ENCODE measurements at places on chromosomes 5 and 9. TPM values are rescaled to one million over a fixed set of nuclear protein-coding genes. Genes with fewer than 3 reads are reported as not detected.

The SHOC1 gene
- not detected for total RNA-seq

- no peak overlapping the region for H3K4me3 ChIP-seq
- H3K27me3 ChIP-seq: no peaks in the 10 kb centered on the region
- H3K36me3 ChIP-seq: no peaks in the 10 kb centered on the region
- no peak overlapping the region for H3K27ac ChIP-seq
- no peak for DNase-seq
Observed at GRCh38 chr5:80057921-80058320, 22.8 kb downstream of the THBS4 start.

The IRX2 gene
- 122 TPM for total RNA-seq

The SPZ1 gene
- not detected for total RNA-seq

The PTPN3 gene
- 2.2 TPM for total RNA-seq

- no peaks in the 10 kb centered on the region for H3K27me3 ChIP-seq
- DNase-seq: no peak
- H3K36me3 ChIP-seq: no peaks in the 10 kb centered on the region
- no peak overlapping the region for H3K4me3 ChIP-seq
- H3K4me1 ChIP-seq: no peaks in the 10 kb centered on the region
Observed at GRCh38 chr9:95733741-95734666, 141.5 kb upstream of the ERCC6L2 start.

DNA sequence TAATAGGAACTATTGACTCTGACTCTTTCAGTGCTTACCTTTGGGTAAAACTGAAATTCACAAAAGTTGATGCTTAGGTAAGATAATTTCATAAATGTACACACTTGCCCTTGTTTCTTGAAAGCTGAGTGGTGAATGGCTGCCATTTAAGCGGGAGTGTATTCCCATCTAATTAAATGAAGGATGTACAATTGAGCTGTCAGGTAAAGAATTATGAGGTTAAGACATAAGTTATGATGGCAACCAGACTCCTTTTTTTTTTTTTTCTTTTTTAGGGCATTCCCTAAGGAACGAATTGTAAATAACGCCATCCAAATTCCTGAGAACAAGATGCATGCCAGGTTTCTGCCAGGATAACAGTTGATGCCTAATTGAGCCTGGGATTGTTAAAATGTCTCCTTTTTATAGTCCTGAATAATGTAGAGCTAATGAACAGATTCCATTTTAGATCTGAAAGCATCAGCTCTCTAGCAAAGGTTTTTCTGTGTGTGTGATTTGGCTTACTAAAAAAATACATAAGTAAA lies 199.7 kb downstream of the ISL1 start:
- H3K4me1 ChIP-seq: peaks cover 11% of the 10 kb centered on the region
- no peaks in the 10 kb centered on the region for H3K36me3 ChIP-seq
- H3K27me3 ChIP-seq: peaks cover 4% of the 10 kb centered on the region

DNA sequence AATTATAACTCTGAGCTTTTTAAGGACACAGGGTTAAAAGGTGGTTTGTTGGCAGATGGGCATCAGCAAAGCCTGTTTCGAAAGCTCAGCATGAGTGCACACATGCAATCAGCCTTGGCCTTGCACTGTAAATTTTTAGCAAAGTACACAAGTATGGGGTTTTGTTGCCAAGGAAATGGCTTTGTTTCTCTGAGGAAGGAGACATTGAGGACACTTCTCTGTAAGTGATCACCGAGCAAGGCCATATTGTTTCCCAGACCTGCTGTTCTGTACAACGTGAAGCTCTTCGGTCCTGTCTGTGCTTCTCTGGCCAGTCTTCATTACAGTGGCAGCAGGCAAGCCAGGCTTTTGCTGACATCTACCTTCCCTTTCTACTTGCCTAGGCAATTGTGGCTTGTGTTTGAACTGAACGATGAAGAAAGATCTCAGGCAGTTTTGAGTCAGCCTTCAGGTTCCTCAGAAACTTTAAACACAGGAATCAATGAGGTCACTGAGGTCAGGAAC lies 27.9 kb upstream of the GLRX start:
- no peaks in the 10 kb centered on the region for H3K36me3 ChIP-seq
- H3K4me1 ChIP-seq: peaks cover 2% of the 10 kb centered on the region
- no peaks in the 10 kb centered on the region for H3K27me3 ChIP-seq

GRCh38 chr9:15635752-15636151 lies 82.9 kb downstream of the CCDC171 start:
- H3K4me1 ChIP-seq: no peaks in the 10 kb centered on the region
- no peak overlapping the region for H3K4me3 ChIP-seq
- no peaks in the 10 kb centered on the region for H3K36me3 ChIP-seq
- no peaks in the 10 kb centered on the region for H3K27me3 ChIP-seq

All from cardiac muscle cell (in vitro differentiated cells and primary cell).